ENCODE measurements at places on chromosomes 3 and 15.
A peak's percentile ranks its signal among the peaks of the same experiment; 100 is the strongest.

- no peak for DNase-seq
Observed at GRCh38 chr3:108931035-108931434, 22.6 kb downstream of the GUCA1C start.

- no peak for DNase-seq
Observed at GRCh38 chr3:38021196-38021595, 8.2 kb downstream of the PLCD1 start.

- DNase-seq, result no peak
Observed at GRCh38 chr15:97026781-97027180, 696.3 kb downstream of the NR2F2 start.

GRCh38 chr15:72796515-72797337 lies 13.2 kb upstream of the ADPGK start:
- peak; percentile 60 for DNase-seq

DNA sequence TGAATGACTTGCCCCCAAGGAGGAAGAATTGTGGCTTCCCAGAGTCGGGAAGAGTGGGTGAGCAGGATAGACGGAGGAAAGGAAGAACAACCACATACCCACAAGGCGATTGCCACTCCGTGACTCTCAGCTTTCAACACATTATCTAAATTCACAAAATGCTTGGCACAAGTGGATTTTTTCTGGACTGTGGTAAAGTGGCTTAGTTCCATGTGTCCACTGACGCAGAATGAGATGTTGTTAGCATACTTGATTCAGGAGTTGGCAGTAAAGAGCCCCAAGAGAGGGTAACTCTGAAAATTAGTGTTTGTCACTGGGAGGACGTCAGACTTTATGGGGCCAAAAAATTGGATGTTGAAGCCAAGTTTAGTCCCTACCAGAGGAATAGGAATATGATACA lies 198.8 kb upstream of the CTNNB1 start:
- DNase-seq, result no peak

GRCh38 chr3:184008161-184008560 lies 9.5 kb downstream of the ABCC5 start:
- no peak for DNase-seq

DNA sequence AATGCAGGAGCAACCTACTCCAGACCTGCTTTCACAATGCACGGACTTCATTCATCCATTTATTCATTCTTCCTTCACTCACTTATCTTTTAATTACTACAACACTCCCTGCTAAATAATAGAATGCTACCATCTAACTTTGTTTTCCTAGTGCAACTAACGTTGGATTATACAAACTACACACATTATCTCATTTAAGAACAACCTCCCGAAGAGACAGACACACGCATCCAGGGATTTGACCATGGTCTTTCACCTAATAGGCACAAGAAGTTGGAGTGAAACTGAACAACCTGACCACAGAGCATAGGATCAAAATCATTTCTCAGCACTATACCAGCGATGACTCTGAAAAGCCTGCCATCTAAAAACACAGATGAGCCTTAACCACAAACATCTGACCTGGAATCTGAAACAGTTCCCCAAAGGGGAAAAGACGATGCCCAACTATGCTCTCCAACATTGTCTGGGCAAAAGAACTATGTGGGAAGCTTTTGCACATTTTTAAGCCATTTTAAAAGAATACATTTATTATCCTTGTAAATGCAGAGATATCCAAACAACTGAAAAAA lies 21.0 kb downstream of the ZNF385D start:
- DNase-seq, result no peak

DNA sequence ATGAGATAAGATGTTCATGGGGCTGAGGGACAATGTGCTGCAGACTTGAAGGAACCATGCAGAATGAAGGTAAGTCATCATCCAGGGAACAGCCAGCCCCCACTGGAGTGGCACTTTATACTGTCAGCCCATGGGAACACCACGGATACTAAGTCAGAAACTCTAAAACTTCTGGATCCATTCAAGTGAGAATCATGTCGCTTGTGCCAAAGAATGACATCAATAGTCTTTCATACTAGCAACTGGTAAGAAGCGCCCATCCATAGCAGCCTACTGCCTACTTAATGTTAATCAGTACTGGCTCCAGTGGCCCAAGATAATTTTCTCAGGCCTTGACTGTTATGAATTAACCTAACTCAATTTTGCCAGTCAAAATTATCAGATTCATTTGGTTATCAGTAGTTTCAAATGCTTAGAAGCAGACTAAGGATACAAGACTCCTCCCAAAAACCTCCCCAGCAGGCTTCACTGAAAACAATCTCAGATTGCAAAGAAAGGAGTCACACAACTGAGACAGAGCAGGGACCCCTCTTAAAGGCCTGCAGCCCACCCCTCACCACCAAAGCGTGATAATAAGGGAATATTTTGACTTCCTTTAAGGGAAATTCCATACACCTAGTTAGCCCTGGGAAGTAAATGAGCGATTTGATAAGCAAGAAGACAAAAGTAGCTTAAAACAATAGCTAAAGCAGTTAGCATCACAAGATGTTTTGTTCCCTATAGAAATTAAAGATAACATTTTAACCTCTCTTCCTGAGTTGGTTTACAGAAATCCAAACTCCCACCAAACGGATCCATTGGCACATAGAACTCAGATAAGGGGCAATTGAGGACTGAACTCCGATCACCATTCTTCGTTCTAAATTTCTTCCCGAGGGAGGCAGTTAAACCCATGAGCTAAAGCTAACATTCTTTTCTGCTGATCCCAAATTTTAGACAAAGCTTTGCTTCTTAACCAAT lies 98.8 kb downstream of the TGFBR2 start:
- DNase-seq, result no peak

DNA sequence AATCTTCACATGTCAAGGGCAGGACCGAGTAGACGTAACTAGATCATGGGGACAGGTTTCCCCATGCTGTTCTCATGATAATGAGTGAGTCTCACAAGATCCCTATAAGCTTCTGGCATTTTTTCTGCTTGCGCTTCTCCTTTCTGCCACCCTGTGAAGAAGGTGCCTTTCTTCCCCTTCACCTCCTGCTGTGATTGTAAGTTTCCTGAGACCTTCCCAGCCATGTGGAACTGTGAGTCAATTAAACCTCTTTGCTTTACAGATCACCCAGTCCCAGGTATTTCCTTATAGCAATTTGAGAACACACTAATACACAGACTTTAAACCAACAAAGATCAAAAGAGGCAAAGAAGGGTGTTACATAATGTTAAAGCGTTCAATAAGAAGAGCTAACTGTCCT lies 156.6 kb upstream of the UBE2E2 start:
- DNase-seq, result no peak

DNA sequence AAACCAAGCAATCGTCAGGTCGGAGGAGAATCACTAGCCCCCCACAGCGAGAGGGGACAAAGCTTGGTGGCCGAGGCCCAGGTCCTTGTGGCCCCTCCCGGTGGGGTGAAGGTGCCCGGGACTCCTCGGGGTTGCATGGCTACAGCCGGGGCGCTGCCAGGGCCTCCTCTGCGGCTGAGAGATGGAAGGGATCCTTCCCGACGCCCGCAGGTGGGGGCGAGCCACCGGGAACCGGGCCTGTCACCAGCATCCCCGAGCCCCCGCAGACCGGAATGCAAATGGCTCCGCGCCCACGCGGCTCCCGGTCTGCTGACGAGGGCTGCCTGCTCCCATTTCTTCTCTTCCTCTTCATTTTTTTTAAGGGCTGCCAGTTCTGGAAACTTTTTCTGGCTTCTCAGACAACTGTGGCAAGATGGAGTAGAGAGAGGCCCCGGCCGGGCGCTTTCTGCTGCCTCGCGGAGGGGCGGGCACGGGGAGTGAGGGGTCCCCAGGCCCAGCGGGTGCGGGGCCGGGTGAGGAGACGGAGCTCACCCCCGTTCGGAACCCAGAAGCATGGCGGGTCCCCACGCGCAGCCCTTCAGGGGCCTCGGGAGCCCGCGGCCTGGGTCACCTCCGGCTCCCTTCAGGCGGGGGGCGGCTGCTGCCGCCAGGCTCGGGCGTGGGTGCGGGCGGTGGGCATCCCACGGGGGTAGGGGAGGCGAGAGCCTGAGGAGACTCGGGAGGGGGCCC lies 27.5 kb downstream of the MELTF start:
- DNase-seq, result no peak

DNA sequence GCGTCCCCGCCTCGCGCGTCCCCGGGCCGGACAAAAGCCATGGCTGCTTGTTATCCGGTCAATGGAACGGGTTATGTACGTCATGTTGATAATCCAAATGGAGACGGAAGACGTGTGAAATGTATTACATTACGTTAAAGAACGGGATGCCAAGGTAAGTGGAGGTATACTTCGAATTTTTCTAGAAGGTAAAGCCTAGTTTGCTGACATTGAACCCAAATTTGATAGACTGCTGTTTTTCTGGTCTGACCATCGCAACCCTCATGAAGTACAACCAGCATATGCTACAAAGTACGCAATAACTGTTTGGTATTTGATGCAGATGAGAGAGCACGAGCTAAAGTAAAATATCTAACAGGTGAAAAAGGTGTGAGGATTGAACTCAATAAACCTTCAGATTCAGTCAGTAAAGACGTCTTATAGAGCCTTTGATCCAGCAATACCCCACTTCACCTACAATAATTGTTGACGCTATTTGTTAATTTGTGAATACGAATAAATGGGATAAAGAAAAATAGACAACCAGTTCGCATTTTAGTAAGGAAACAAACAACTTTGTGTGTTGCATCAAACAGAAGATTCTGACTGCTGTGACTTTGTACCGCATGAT lies 19.8 kb downstream of the WDR73 start:
- DNase-seq, result no peak

Measured in NCI-H1436 (cell line).